ENCODE measurements at places on chromosomes 13 and 19.

GRCh38 chr13:26819046-26819445 is 58.5 kb upstream of the GPR12 start:
- no peak for DNase-seq

- DNase-seq = no peak
These were observed 103.1 kb downstream of the TNFRSF19 start for GRCh38 chr13:23673354-23673753.

GRCh38 chr19:10805758-10806247 is 30.2 kb downstream of the TMED1 start:
- DNase-seq = no peak

- DNase-seq = no peak
These were observed 62.6 kb downstream of the DCLK1 start for GRCh38 chr13:36068566-36068965.

- no peak for DNase-seq
These were observed 5.5 kb downstream of the RDH8 start for GRCh38 chr19:10018786-10019185.

DNA sequence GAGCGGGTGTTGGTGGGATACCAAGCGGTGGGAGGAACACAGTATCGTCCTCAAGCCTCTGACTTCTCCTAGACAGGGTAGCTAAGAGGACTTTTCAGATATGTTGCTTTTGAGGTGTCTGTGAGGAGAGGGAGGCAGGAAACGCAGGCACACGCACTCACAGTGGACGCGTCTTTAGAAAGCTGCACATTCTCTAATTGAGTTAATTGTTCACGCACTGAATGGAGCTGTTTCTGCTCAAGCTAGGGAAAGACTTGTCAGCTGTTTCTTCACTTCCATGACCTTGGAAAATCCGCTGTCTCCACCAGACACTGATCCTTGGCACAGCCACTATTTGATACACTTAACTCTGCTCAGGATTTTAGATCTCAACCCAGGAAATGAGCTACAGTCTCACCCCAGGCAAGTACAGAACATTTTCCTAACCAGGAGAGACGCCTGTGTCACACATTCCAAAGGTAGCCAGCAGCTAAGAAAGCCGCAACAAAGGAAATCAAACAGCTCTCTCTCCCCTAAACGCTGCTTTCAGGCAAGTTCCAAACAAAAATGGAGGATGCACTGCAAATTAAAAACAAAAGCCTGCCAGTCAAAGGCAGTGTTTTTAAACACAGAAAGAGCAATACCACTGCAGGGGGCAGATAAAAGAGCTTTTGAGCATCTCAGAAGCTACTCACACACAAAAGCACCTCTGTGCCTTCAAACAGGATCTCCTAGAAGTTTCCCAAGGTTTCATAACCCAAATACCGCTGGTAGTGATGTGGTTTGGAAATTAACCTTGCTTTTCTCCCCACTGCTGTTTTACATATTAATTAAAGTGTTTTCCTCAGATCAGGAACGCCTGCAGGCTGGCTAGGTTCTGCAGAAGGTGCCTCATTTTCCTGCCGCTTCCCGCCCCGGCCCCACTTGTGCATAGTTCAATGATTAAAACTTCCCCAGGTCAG is 57.3 kb downstream of the IRS2 start:
- no peak for DNase-seq

DNA sequence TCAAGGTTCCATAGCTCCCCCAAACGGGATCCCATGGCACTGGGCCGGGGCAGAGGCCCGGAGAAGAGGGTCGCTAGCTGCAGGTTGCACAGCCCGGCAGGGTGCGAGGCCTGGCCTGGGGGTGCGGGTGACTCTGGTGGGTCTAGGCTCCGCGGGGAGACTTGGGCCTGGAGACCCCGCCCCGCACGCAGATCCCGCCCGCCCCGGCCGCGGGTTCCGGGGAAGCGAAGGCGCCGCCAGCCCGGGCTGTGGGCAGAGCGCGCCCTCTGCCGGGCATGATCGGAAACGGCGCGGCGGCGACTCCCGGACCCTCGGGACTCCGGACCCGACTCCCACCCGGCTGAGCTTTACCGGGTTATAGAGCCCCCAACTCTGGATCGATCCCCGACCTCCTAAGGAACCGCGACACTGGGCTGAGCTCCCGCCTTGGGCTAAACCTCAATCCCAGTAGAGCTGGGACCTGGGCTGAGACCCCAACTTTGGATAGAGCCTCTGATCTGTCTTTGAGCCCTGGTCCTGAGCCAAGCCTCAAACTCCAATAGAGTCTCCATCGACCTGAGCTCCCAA is 3.1 kb upstream of the TNFAIP8L1 start:
- peak; percentile 42 for DNase-seq

- no peak for DNase-seq
These were observed 89.5 kb downstream of the DGKH start for GRCh38 chr13:42137856-42138537.

GRCh38 chr13:34464011-34464410 is 478.1 kb upstream of the NBEA start:
- no peak for DNase-seq
